ENCODE measurements at places on chromosomes 16 and 17. TPM values are rescaled to one million over a fixed set of nuclear protein-coding genes. Genes with fewer than 3 reads are reported as not detected.

Gene MFAP4
- total RNA-seq: not detected

Gene GUCY2D
- not detected for total RNA-seq

Gene PRSS33
- not detected for total RNA-seq

Gene CES4A
- total RNA-seq: 1.2 TPM

Gene CLEC18A
- total RNA-seq: 0.10 TPM

Gene CDH16
- total RNA-seq: 0.26 TPM
